ENCODE measurements at places on chromosomes 13 and 19.
A peak's percentile ranks its signal among the peaks of the same experiment; 100 is the strongest.

DNA sequence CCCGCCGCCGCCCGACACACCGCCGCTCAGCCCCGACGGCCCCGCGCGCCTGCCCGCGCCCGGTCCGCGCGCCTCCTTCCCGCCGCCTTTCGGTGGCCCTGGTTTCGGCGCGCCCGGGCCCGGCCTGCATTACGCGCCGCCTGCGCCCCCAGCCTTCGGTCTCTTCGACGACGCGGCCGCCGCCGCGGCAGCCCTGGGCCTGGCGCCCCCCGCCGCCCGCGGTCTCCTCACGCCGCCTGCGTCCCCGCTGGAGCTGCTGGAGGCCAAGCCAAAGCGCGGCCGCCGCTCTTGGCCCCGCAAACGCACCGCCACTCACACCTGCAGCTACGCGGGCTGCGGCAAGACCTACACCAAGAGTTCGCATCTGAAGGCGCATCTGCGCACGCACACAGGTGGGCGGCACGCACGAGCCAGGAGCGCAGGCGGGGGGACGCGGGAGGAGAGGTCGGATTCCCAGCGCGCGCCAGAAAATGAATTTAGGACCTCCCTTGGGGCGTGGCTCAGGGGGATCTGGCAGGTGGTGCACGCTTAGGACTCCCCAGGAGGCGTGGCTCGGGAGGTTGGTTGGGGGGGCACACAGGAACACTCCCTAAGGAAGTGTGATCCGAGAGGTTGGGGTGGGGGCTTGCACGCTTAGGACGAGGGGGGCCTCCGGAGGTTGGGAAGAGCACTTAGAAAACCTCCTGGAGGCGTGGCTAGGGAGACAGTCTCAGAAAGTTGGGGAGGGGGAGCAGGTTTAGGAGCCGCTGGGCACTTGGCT lies 1.2 kb downstream of the KLF2 start:
- DNase-seq = peak; percentile 80

- DNase-seq = no peak
These were observed 109.5 kb downstream of the DCT start for GRCh38 chr13:94369972-94370436.

DNA sequence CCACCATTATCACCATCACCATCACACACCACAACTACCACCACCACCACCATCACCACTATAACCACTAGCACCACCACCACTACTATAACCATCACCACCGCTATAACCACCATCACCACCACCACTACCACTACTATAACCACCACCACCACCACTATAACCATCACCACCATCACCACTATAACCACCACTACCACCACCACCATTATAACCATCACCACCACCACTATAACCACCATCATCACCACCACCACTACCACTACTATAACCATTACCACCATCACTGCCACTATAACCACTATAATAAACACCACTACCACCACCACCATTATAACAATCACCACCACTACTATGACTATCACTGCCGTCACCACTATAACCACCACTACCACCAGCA lies 173.2 kb downstream of the DCLK1 start:
- DNase-seq = no peak

DNA sequence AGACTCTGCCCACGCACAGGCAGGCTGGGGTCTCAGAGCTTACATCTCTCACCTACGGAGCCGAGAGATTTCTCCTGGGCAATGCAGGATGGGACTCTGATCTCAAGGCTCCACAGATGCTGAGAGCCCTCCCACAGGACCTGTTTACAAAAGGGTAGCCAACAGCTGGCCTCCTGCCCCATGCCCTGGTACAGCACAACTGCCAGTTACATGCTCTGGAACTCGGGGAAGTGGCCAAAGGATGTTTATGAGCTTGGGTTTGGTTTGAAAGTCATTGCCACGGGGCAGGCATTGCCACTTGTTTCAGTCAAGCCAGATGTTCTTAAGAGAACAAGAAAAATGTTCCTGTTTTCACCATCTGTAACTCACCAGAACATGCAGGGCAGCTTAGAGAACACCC lies 3.5 kb downstream of the DHRS12 start:
- DNase-seq = no peak

DNA sequence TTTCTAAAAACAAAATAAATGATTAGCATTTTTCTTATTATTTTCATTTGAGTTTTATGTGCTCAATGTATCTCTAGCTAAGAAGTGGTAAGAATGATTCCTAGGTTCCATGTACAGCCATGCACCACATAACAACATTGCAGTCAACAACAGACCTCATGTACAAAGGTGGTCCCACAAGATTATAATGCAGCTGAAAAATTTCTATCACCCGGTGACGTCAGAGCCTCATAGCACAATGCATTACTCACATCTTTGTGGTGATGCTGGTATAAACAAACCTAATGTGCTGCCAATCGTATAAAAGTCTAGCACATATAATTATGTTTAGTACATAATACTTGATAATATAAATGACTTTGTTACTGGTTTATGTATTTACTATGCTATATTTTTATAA lies 120.5 kb downstream of the SLC7A1 start:
- no peak for DNase-seq

GRCh38 chr13:50712456-50712855 lies 131.0 kb downstream of the DLEU7 start:
- DNase-seq = no peak

- DNase-seq = no peak
These were observed 428.6 kb downstream of the RFC3 start for GRCh38 chr13:34246511-34246910.

- no peak for DNase-seq
These were observed 5.3 kb upstream of the CFAP97D2 start for GRCh38 chr13:114173745-114174144.

- DNase-seq = no peak
These were observed 210.9 kb upstream of the SPRY2 start for GRCh38 chr13:80551650-80552497.

DNA sequence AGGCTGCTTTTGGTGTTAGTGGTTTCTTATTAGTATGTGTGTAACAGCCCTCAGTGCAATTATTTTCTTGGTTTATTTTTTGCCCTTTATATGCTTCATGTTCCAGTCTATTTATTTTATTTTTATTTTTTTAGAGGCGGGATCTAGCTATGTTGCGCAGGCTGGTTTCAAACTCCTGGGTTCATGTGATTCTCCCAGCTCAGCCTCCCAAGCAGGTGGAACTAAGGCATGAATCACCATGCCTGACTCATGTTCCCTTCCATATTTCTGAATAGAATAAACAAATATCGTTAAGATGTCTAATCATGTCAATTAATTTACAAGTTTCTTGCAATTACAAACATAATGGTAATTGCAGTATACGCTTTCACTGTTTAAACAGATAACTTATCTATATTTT lies 11.7 kb downstream of the SKA3 start:
- no peak for DNase-seq

- DNase-seq = no peak
These were observed 459.2 kb downstream of the FGF14 start for GRCh38 chr13:101942535-101943157.

- DNase-seq = peak; percentile 48
These were observed 836 bp downstream of the GIPC1 start for GRCh38 chr19:14494910-14495671.

GRCh38 chr19:39082167-39082566 lies 2.0 kb upstream of the ACP7 start:
- no peak for DNase-seq

DNA sequence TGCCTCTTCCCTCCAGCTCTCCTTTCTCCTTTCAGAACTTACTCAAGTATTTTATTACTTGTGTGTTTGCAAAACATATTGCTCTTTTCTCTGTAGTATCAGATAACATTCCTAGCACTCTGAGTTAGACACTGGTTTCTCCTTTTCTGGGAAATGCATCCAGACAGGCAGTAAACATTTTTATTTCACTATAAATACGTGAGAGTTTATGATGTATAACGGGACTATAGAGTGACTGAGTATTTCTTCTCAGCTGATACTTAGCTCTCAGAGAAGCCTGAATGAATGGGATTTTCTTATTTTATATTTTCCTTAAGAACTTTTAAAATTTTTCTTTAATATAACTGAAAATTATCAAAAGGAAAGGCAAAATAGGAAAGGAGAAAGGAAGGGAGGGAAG lies 211.2 kb upstream of the EDNRB start:
- no peak for DNase-seq

- DNase-seq = no peak
These were observed 834.1 kb upstream of the SLITRK6 start for GRCh38 chr13:86633346-86633745.

DNA sequence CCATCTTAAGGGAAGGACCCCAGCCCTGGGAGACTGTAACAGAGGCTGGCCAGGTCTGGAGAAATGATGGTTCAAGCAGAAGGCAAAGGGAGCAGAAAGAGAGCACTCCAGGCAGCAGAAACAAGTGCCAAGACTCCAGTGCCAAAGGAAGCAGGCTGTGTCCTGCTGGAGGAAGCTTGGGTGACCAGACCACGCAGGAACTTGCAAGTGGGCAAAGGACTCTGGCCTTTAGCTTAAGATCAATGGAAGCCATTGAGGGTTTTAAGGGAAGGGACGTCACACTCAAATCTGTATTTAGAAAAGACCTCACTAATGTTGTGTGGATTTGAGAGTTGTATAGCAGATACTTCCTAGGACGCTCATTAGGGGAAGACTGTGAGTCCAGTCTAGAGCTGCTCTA lies 95.5 kb downstream of the MIPEP start:
- DNase-seq = no peak

DNA sequence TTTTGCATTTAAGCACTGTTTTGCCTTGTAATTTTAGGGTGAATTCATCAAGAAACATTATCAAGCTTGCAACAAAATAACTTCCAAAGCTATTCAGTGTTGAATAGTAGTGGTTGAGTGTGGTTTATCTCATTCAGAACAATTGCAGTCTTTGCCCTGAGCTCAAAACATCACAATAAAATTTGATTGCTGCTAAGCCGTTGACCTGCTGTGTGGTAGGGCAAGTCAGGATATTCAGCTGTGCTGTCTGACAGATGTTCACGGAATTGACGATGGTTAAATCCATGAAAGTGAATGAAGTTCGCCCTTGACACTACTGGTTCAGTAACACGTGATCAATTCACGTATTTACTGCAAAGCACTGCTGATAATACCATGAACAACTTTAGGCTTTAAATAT lies 66.9 kb downstream of the GJA3 start:
- no peak for DNase-seq

- peak; percentile 71 for DNase-seq
These were observed 14.4 kb downstream of the CAPN12 start for GRCh38 chr19:38729653-38730469.

- no peak for DNase-seq
These were observed 151.7 kb downstream of the DCLK1 start for GRCh38 chr13:35979361-35979951.

- no peak for DNase-seq
These were observed 41.9 kb downstream of the N4BP2L2 start for GRCh38 chr13:32496599-32497160.

- DNase-seq = no peak
These were observed 3.8 kb upstream of the TM6SF2 start for GRCh38 chr19:19276851-19277250.

DNA sequence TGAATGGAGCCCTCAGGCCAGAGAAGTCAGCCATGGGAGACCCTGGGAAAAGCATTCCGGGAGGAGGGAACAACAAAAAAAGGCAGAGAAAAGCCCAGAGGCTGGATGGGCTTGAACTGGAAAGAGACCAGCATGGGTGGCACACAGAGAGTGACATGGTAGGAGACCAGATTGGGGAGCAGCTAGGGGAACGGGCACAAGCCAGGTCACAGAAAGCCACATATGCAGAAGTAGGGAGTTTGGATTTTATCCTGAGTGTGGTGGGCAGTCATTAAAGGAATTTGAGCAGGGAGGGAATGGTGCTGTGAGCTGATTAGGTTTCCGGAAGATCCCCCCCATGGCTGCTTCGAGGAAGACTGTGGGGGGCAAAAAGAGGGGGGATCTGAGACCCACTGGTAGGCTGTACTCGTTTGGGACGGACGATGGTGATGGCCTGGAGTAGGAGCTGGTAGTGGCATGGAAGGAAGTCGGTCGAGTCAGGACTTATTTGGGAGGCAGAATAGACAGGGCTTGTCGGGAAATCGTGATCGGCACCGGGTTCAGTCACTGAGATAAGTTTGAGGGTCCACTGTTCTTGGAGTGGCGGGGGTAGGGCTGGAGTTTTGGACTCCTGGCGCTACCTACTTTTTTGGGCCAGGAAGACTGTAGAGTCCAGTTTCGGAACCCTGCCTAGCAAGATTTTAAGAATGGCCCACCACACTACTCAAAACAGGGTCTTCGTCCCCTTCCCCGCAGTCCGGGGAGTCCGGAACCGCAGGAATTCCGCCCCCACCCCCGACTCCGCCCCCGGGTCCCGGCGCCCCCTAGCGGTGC lies 949 bp downstream of the SERTAD1 start:
- peak; percentile 25 for DNase-seq

DNA sequence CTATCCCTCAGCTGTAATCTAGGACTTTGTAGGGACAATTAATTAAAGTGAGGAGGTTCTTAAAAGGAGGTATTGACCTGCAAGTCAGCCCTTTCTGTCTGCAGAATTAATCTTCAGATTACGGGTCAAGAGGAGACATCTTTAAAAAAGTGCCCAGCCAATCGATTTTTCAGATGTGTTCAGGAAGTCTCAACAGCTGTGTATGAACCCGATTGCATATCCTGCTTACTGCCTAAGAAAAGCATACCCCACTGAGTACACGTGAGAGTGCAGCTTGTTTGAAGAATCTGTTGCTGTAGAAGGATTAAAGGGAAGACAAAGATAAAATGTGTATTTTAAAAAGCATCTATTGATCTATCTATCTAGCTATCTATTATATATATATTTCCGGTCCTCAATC lies 1194.5 kb downstream of the UQCRFS1 start:
- no peak for DNase-seq
